NCI-H1694 treated with DMSO at 0.1 percent for 48 hours (cell line): ENCODE measurements at places on chromosomes 6 and 20.

DNA sequence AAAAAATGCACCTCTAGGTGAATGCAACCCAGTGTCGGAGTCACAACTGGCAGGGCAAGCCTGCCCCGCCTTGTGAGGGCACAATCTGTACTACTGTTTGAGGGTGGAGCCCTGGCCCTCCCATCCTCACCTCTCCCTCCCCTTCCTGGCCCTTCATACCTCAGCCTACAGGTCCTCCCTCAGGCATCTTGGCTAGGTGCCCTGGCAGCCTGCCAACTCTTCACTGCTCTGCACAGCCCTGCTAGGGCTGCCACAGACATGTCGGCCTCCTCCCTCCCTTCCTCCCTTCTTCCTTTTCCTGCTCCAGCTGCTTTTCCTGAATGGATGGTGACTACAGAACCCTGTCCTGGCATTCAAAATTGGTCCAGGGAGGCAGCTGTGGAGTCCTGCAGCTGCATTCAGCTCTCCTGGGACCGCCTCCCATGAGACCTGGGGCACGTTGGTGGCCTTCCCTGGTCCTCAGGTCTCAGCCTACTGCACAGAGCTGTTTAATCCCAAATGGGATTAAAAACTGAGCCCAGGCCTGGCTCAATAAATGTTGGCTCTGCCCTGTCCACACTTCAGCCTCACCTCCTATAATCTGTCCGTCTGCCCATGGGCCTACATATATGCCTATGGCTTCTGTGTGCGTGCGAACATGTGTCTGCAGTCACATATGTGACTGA is 52.7 kb downstream of the CDH22 start:
- peak; percentile 84 for DNase-seq

DNA sequence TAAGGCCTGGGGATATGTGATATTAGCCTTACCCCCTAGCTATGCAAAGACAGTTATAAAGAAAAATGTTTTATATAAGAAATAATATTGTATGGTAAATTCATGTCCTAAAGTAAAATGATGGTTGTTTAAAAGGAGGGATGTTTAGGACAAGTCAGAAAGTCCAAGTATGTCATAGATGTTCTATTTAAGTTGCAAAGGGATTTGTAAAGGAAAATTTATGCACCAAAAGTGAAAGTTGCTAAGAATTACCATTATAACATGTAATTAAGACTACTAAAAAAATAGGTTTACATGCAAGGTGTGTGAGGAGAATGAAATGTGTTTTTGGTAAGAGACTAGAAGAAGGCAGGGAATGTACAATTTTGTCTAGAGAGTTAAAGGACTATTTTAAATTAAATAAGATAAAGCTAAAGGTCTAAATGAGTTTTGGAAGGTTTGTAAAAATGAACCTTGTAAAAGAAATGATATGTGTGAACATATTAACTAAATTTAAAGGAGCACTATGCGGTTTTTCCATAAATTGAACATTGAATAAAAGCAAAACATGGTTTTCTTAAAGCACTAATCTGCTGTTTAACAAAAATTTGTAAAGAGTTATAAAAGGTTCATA is 22.7 kb upstream of the GOPC start:
- no peak for DNase-seq

GRCh38 chr20:22984606-22985005 is 50.5 kb upstream of the SSTR4 start:
- DNase-seq: no peak

DNA sequence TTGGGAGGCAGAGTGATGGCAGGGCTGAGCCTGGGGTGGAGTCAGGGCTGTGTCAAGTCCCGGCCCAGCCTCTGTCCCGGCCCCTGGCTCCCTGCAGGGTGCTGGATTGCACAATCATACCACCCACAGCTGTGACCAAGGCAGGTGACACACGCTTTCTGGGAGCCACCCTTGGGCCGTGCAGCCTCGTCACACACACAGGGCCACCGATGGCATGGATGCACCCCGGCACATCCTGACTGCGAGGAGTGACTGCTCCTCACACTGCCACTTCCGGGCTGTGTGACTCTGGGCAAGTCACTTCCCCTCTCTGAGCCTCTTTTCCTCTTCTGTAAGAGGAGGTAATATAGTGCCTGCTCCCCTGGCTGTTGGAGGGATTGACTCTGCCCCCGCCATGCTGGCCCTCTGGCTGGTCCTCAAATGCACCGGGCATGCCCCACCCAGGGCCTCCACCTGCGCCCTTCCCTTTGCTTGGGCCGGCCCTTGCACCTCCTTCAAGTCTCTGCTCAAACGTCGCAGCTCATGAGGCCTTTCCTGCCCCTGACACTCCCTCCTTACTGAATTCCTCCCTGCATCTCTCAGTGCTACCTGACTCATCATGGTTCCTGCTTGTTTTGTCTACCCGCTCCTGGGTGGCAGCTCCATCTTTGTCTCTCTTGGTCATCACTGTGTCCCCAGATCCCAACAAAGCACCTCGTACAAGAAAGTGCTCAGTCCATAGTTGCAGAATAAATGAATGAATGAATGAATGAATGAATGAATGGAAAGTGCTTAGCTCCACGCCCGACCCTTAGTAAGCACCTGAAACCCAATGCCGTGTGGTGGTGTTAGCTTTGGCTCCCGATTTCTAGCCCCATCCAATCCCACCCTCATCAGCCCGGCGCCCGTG is 93.5 kb downstream of the CEBPB start:
- no peak for DNase-seq

DNA sequence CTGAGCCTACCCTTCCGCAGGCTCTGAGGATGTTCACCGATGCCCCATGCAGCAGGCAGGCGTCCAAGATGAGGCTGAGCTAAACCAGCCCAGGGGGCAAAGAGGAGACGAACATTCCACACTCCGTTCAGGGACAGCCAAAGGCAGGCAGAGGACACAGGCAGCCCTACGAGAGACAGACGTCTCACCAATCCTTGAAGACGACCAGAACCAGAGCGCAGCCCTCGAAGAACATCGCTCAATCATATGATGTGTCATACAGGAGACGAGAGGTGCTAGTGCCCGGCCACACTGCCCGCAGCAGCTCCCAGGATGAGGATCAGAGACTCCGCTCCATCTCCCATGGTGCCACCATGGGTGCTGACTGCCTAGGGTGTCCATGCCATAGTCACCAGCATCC is 35.6 kb upstream of the TMEM181 start:
- no peak for DNase-seq

DNA sequence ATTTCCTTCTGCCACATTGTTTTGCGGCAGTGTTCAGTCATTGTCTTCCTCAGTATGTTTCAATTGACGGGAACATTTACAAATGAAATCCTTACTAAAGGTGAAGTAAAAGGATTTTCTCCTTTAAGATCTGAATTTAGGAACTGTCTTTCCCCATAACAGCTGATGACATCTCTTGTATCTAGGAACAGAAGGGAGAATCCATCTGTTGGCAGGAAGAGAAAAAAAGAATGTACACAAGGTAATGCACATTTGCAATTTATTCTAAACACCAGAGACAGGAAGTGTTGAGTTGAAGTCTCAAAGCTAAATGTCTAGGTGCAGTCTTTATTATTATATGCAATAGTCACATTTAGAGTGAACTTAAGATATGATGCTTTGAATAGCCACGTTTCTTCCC is 334.5 kb downstream of the HDGFL1 start:
- no peak for DNase-seq

- no peak for DNase-seq
Measured at GRCh38 chr6:113276601-113277000, 580.5 kb upstream of the MARCKS start.

DNA sequence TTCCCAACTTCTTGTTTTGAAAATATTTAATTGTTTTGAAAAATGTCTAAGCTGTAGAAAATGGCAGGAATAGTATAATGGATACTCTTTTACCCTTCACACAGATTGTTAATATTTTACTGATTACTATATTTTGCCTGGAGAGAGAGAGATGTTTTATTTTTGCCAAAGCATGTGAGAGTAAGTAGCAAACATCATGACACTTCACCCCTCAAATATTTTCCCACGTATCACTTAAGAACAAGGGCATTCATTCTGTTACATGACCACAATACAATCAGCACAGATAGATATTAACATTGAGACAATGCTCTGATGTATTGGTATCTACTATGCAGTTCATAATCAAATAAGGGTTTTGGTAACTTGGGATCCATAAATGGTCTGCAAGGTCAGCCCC is 116.5 kb downstream of the CCDC170 start:
- no peak for DNase-seq

DNA sequence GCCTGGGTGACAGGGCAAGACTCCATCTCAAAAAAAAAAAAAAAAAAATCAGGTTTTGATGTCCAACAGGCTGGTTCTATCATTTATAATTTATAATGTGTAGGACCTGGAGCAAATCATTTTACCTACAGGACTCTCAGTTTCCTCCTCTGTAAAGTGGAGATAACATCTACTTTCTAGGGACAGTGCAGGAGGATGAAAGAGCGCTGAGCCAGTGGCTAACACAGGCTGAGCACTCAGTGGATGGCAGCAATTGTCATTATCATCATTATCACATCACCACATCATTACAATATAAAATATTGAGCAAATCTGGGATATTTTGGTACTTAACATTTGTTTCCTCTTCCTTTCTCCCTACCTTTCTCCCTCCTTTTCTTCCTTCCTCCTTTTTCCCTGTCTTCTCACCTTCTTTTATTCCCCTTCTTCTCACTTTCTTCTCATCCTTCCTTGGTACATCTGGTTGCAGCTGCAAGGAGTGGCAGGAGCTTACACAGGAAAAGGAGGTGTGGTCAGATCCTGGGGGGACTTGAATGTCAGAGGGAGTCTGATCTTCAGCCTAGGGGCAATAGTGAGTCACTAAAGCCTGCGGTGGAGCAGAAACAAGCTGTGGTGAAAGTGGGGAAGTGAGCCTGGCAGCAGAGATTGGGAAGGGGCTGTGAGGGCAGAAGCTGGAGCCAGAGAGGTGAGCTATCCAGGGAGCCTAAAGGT is 24.6 kb upstream of the CTNNBL1 start:
- no peak for DNase-seq
